ENCODE measurements at places on chromosomes 2 and 18. TPM values are rescaled to one million over a fixed set of nuclear protein-coding genes. Genes with fewer than 3 reads are reported as not detected.

Gene POTEI
- not detected for total RNA-seq

Gene SOWAHC
- total RNA-seq, result 44.0 TPM

Gene CYRIA
- 230 TPM for total RNA-seq

Gene SOX11
- 413 TPM for total RNA-seq

Gene AFF3
- total RNA-seq, result 105 TPM

Gene RAX
- not detected for total RNA-seq

Gene C2orf78
- not detected for total RNA-seq

Gene NXPH2
- total RNA-seq, result 30.4 TPM

Gene ALPP
- not detected for total RNA-seq

Gene COBLL1
- total RNA-seq, result 10.8 TPM

Gene FER1L5
- 0.47 TPM for total RNA-seq

- DNase-seq, result no peak
These were observed 81.6 kb downstream of the CDK15 start for GRCh38 chr2:201887773-201888425.

DNA sequence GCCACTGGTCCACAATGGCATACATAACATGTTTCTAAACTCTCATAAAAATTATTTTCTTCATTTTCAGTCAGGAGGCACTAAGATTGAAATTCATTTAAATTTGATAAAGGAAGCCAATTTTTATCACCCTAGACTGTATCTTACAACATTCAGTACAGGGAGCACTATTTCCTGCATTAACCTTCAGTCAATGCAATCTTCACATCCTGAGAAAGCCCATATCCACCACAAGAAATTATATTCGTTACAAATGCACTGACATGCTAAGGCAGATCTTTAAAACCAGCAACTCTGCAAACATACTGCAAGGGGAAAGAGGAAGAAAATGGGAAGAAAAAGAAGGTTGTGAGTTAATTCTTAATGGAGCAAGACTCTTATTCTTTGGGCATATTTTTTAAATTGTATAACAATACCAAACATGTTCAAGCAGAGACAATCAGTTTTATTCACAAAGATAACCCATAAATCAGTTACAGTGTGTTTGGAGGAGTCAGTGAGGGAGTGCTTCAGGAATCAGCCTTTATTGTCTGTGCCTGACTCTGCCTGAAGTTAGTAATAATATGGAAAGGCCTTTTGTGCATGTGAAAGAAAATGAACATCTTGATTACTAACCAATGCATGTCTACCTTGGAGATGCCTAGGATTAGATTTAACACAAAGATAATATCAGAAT, 370.1 kb downstream of the FBXO15 start:
- DNase-seq, result no peak

DNA sequence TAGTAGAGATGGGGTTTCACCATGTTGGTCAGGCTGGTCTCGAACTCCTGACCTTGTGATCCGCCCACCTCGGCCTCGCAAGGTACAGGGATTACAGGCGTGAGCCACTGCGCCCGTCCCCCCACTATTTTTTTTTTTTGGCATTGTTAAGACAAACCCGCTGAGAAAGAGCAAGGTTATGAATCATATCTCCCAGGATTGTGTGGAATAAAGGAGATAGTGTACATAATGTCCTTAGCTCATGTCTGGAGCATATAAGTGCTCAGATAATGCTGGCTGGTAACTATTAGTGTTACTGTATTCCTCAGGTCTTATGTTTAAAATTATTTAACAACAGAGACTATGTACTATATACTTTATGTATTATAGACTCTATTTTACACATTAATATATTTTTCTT, 36.0 kb downstream of the TTC27 start:
- no peak for DNase-seq

- DNase-seq, result no peak
These were observed 2.8 kb upstream of the SULT6B1 start for GRCh38 chr2:37191253-37191652.

DNA sequence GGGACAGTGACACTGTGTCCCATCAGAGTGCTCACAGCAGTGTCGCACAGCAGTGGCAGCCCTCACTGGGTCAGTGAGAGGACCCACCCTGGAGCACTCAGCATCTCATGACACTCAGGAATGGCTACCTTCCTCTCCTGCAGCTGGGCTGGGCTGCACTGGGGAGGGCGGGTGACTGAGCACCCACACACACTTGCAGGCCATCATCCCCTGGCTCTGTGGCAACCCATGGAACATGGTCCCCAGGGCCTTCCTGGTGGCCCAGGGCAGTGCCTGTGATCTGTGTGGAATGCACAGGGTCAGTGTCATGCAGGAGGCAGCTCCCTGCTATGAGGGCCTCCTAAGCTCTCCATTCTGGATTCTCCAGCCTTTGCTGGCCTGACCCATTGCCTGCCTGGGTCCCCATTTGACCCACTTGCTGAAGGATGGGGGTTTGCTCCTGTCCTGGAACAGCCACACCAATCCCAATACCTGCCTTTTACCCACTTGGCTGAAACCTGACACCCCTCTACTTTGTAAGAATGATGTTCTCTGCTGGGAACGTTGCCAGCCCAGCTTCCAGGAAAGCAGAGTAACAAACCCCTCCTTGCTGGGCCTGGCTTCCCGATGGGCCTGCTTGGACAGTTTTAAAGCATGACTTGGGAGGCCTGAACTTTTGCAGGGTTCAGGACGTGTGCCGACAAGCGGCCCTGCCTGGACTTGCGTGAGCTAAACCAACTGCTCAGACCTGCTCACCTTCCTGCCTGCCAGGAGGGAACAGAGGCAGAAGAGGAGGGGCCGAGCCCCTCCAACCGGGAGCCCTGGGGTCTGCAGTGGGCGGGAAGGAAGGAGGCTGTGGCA, 13.7 kb downstream of the HS6ST1 start:
- no peak for DNase-seq

GRCh38 chr2:116057538-116057937, 1615.1 kb downstream of the DPP10 start:
- DNase-seq, result no peak

- DNase-seq, result no peak
These were observed 380.4 kb downstream of the CLIP4 start for GRCh38 chr2:29495536-29496060.

DNA sequence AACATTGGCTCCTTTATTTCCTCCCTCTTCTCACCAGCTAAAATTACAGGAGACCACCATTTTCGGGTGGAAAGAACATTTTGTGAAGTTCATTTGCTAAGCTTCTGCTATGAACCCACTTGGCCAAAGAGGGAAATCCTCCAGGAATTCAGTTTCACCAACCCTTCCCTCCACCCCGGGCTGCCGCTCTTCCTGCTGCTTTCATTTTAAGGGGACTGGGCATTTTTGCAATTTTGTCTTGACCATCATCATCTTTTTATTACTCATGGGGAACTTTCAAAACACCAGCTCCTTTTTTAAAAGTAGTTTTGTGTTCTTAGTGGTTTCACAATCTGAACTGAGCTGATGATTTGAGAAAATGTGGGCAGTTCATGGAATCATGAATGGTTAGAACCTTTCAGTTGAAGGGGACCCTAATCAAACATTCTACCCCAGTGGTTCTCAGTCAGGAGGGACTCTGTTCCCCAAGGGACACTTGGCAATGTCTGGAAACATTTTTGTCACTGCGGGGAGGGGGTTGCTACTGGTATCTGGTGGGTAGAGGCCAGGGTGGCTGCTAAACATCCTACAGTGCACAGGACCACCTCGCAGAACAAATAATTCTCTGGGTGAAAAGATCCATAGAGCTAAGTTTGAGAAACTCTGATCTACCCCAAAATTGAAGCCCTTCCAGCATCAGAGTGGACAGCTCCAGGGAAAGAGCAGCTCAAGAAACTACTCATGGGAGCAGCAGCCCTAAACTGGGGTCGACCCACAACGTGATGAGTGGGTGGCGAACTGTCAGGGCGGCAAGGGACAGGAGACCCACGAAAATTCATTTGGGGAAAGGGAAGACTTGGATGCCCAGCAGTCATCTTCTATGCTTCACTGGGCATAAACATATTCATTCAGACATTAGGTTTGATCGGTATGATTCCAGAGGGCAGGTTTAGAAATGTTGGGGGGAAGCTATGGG, 92.9 kb downstream of the ACKR3 start:
- no peak for DNase-seq

GRCh38 chr2:190656301-190656700, 7.4 kb downstream of the NAB1 start:
- DNase-seq, result no peak

- DNase-seq, result no peak
These were observed 83.5 kb upstream of the HAAO start for GRCh38 chr2:42875880-42876279.

DNA sequence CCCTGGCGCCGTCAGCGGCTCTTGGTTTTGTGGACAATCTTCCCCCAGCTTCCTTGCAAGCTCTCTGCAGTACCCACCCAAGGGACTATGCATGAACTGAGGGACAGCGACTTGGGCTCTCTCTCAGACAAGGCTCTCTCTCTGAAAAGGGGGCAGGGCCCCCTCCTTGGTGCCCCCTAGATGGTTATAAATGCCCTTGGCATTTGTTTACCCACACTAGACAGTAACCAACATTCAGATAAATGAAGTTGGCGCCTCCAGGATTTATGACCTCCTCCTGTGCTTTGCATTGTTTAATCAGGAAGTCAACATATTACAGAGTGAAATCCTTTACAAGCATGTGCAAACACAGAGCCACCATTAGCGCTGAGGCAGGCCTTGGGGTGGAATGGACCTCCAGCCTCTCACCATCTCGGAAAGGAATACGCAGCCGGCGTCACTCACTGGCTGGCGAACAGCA, 547.4 kb upstream of the ID2 start:
- DNase-seq, result no peak

GRCh38 chr2:179226203-179226960, 38.2 kb downstream of the SESTD1 start:
- DNase-seq, result no peak

DNA sequence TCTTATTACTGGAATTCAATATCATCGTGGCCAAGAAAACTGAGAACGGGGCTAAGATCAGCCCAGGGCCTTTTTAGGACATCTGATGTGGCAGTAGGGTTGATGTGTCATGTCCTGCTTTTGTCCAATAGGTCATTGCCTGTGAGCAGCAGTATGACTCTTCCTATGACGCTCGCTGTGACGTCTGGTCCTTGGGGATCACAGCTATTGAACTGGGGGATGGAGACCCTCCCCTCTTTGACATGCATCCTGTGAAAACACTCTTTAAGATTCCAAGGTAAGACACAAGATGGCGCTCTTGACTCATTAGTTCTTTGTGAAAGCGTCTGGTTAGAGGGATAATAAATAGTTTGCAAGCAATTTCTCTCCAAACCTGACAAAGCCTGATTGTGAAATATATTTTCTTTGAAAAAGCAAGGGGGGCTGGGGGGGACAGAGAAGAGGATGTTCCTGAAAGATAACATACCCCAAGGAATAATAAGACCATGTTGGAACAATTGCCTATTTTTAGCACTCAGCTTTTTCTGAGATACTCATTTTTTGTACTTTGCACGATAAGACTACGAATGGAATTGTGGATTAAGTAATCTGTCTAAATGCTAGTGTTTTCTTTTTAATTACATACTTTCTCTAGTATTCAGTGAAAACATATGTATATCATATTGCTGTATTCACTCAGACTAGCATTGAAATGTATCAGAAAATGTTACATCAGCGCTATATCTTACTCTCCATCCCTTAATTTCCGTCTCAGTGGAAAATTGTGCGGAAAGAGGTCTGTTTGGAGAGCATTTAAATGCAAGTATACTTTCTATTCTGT, 58.1 kb downstream of the MYO3B start:
- DNase-seq, result no peak

GRCh38 chr2:212360068-212360460, 178.5 kb downstream of the ERBB4 start:
- no peak for DNase-seq

DNA sequence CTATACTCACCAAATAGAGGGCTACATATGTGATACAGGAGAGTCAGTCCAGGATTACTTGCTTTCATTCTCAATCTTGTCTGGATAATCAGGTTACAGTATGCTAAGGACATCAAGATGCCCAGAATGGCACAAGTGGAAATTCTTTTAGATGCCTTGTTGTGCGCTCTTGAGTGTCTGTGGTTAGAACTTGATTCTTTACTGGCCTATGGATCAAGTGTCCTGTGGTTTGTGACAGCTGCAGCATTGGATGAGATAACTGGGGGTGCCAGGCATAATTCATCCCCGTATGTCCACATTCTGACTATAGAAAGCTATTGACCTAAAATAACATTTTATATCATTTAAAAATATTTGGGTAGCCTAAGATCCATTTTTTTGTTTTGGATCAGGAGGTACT, 40.1 kb downstream of the CDC42EP3 start:
- DNase-seq, result no peak

- DNase-seq, result no peak
These were observed 166.3 kb upstream of the SERTAD2 start for GRCh38 chr2:64819774-64820688.

- DNase-seq, result no peak
These were observed 29.8 kb downstream of the EPC2 start for GRCh38 chr2:148674063-148675020.

DNA sequence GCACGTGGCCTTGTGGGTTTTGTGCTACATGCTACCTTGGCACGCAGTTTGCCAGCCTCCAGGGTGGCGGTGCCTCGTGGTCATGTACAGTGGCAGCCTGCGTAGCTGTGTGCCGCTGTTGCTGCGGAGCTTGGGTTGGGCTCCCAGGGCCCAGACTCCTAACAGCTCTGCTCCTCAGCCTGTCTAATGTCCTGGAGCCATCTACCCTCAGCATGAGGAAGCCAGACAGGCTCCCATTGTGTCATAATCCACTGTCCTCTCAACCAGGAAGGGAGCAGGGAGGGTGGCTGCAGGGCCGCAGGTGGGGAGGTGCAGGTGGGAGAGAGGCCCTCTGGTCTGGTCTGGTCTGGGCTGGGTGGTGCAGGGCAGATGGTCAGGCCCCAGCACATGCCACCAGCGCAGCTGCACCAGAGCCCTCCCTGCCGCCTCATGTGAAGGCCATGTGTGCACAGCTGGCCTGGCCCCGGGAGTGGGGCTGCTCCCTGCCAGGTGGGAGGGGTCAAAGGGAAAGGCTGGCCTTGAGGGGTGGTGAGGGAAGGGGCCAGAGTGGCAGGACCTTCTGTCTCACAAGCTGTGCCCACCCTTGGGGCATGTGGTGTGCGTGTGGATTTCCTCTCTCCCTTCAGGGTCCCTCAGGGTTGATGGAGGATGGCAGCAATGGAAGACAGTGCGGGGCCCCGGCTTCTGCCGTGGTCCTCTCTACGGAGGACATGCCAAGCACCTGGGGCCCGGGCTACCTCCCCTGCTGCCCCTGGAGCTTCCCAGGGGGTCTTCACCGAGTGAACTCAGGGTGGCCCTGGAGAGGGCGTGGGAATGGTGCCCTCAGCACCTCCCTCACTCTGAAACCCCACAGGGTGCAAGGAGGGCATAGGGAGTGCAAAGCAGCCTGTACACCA, 4.8 kb downstream of the ATOH8 start:
- no peak for DNase-seq

DNA sequence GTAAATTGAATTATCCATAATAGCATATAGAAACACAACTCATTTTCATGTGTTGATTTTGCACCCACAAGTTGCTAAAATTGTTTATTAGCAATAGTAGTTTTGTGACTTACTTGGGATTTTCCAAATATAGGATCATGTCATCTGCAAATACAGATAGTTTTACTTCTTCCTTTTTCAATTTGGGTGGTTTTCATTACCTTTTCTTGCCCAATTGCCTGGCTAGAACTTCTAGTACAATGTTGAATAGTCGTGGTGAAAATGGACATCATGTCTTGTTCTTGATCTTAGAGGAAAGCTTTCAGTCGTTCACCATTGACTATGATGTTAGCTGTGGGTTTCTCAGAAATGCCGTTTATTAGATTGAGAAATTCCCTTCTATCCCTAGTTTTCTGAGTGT, 60.2 kb upstream of the TCF7L1 start:
- no peak for DNase-seq
